Cardiac muscle cell (in vitro differentiated cells and primary cell): ENCODE measurements at places on chromosomes 2 and 18.

GRCh38 chr18:35510076-35510651 is 12.4 kb upstream of the INO80C start:
- no peak overlapping the region for H3K4me3 ChIP-seq
- H3K27me3 ChIP-seq: no peaks in the 10 kb centered on the region
- H3K27ac ChIP-seq: peak overlapping the region; percentile 8
- DNase-seq: no peak
- H3K36me3 ChIP-seq: no peaks in the 10 kb centered on the region

DNA sequence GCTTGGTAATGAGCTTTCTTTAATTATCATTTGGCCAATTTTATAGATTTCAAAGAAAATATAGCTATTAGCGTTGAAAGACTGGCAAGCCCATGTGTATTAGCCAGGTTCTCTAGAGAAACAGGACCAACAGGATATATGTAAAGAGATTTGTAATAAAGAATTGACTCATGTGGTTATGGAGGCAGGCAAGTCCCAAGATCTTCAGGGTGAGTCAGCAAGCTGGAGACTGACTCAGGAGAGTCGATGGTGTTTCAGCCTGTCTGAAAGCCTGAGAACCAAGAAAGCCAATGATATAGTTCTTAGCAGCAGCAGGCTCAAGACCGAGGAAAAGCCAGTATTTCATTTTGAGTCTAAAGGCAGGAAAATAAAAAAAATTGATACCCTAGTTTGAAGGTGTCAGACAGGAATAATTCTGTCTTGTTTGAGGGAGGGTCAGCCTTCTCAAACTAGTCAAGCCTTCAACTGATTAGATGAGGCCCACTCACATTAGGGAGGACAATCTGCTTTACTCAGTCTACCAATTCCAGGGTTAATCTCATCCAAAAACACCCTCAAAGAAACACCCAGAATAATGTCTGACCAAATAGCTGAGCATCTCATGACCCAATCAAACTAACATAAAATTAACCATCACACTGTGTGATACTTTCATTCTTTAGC is 78.3 kb upstream of the CRIM1 start:
- no peak for DNase-seq
- no peaks in the 10 kb centered on the region for H3K27me3 ChIP-seq
- H3K4me3 ChIP-seq: no peak overlapping the region
- no peak overlapping the region for H3K27ac ChIP-seq
- H3K4me1 ChIP-seq: no peaks in the 10 kb centered on the region

- no peaks in the 10 kb centered on the region for H3K27me3 ChIP-seq
- peak; percentile 57 for DNase-seq
- H3K4me3 ChIP-seq: no peak overlapping the region
- no peaks in the 10 kb centered on the region for H3K4me1 ChIP-seq
Observed at GRCh38 chr2:241859436-241860183, 916 bp upstream of the PDCD1 start.

DNA sequence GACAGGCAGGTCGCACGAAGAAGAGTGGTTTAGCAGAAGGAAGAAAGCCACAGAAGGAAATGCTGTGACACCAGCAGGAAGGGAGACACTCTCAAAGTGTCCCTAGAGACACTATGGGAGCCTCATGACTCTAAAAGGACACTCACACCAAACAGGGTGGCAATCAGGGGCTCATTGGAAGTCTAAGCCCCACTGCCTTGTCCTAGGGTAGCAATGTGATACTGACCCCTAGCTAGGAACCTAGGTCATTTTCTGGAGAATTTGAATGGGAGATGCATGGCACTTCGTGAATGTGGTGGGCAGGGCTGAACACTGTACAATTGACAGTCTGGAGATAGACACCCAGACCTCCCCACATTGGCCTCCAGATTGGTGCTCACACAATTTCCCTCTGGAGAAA is 385.0 kb downstream of the EIPR1 start:
- H3K36me3 ChIP-seq: no peaks in the 10 kb centered on the region
- no peaks in the 10 kb centered on the region for H3K27me3 ChIP-seq
- H3K4me3 ChIP-seq: no peak overlapping the region
- no peaks in the 10 kb centered on the region for H3K4me1 ChIP-seq

GRCh38 chr18:35028536-35028935 is 12.7 kb upstream of the MAPRE2 start:
- H3K27me3 ChIP-seq: no peaks in the 10 kb centered on the region
- H3K27ac ChIP-seq: no peak overlapping the region

DNA sequence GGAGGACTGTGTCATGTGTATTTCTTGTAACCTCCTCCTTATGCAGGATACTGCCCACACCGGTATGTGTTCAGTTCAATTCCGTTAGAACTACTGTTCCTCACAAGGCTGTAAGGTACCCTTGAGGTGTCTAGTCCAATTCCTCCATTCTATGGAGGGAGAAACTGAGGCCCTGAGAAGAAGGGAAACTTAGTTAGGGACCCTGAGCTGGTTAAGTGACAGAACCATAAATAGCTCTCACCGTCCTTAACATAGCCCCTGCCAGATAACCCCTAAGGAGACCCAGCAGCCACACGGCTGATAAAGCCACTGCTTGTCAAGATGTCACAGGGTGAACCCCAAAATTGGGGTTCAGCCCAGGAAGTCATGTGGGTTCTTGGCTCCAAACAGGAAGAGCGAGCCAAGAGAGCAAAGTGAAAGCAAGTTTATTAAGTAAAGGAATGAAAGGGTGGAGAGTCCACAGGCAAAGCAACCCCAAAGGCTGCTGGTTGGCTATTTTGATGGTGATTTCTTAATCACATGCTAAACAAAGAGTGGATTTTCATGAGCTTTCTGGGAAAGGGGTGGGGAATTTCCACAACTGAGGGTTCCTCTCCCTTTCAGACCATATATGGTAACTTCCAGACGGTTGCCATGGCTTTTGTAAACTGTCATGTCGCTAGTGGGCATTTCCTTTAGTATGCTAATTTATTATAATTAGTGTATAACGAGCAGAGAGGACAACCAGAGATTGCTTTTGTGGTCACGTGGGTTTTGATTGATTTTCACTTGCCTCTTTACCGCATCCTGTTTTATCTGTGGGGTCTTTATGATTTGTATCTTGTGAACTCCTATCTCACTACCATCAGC is 83.4 kb upstream of the RTN4 start:
- H3K4me3 ChIP-seq: no peak overlapping the region
- H3K4me1 ChIP-seq: peaks cover 24% of the 10 kb centered on the region
- DNase-seq: peak; percentile 98
